ENCODE measurements at places on chromosomes 1 and 21.

GRCh38 chr1:196376630-196377328, 231.5 kb downstream of the KCNT2 start:
- no peak for DNase-seq

GRCh38 chr1:156383023-156383422, 14.0 kb downstream of the RHBG start:
- DNase-seq: peak; percentile 48

- DNase-seq: peak; percentile 11
Observed at GRCh38 chr1:233790662-233791371, 113.7 kb upstream of the SLC35F3 start.

GRCh38 chr1:4328402-4329071, 325.9 kb upstream of the AJAP1 start:
- no peak for DNase-seq

- DNase-seq: no peak
Observed at GRCh38 chr1:165575468-165576099, 31.8 kb downstream of the LRRC52 start.

GRCh38 chr1:40264354-40264781, 6.3 kb downstream of the ZMPSTE24 start:
- peak; percentile 10 for DNase-seq

DNA sequence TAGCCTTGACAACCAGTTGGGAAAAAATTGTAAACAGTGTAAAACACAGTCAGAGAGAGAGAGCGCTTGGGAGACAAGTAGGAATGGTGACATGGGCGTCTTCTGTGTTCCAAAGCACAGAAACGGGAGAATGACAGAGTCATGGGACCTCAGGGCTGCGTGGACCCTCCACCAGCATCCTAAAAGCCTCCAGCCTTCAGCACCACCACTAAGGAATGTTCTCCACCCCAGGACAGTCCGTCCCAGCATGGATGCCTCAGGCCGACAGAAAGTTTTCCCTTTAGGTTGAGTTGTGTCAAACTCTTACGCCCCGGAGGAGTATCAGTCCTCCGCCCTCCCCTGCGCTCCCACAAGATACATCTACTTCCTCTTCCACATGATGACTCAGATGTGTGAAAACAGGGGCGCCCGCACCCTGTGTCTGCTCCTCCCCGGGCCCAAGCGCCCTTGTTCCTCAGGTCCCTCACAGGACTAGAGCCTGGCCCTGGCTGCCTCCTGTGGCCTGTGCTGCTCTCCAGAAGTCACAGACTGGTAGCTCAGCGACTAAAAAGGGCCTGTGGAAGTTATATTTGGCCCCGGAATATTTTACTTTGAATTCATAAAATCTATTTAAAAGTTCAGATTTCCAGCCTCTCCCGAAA, 63.9 kb upstream of the EFHD2 start:
- peak; percentile 33 for DNase-seq

- DNase-seq: no peak
Observed at GRCh38 chr1:2304921-2305681, 77.0 kb downstream of the SKI start.

GRCh38 chr1:38003261-38004250, 1.8 kb downstream of the FHL3 start:
- DNase-seq: no peak

GRCh38 chr21:39632796-39633442, 20.2 kb downstream of the B3GALT5 start:
- DNase-seq: no peak

- DNase-seq: no peak
Observed at GRCh38 chr1:82778612-82779011, 977.9 kb downstream of the ADGRL2 start.

GRCh38 chr21:46081862-46082712, 15.8 kb upstream of the COL6A2 start:
- DNase-seq: no peak

GRCh38 chr21:31115249-31115648, 77.0 kb upstream of the KRTAP19-8 start:
- DNase-seq: no peak

DNA sequence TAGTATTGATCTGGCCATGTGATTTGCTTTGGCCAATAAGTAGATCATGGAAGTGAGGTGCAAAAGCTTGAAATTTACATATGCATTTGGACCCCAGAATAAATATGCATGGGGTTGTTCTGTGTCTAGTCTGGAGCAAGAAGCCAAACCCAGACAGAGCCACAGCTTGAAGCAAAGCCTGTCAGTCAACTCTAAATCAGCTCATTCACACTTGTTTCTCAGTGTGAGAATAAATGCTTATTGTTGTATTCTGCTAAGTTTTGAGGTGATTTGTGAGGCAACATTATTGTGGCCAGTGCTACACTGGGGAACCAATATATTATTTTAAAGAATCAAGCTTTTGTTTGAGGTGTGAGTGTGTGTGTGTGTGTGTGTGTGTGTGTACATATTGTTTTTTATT, 12.2 kb upstream of the PGLYRP3 start:
- DNase-seq: no peak

DNA sequence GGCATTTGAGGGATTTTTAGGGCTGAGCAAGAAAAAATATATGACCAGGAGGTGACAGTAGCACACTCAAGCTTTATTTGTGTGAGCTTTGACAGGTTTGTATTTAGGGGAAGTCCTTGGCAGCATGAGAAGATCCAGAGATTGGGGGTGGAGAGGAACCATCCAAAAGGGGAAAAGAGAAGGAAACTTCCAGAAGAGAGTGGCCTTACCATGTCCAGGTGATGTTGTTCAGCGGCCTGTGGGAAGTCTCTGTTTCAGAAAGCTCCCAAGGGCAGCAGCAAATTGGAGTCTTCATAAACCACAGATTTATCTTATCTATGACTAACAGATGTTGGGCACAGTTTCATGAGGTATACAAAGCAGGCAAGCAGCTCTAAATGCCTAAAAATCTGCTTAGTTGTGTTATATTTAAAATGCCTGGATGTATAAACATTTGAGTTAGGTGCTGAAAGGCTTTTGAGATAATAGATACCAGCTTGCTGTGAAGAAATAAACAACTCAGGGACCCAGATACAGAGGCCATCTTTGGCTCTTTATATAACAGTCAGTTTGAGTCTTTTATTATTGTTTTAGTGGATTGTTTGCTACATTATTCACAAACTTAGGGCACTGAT, 21.2 kb upstream of the ADAR start:
- no peak for DNase-seq

DNA sequence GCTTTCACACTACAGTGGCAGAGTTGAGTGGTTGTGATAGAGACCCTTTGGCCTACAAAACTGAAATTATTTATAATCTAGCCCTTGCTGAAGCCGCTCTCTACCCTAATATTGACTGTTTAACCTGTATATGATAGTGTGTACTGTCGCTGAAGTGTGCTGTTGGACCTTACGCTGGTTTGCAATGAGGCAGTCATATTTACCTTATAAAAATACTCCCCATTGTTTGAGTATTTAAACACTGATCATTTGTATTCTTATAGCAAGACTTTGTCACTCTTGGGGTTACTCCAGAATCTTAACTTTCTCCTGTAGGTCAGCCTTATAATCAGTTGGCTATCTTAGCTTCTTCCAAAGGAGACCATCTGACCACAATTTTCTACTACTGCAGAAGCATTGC, 56.3 kb downstream of the SMG7 start:
- no peak for DNase-seq

GRCh38 chr1:58670181-58670580, 29.7 kb downstream of the MYSM1 start:
- DNase-seq: no peak

- DNase-seq: no peak
Observed at GRCh38 chr1:44501047-44501890, 96.2 kb downstream of the RNF220 start.

Data from activated T-cell treated with anti-CD3 and anti-CD28 coated beads for 24 hours (primary cell).